Activated CD4-positive, alpha-beta T cell treated with anti-CD3 and anti-CD28 coated beads, Interleukin-2, amount 10 ng/mL, durations not matched to agents 7 days and 5 days (primary cell): ENCODE measurements at places on chromosomes 3 and 15. TPM values are rescaled to one million over a fixed set of nuclear protein-coding genes. Genes with fewer than 3 reads are reported as not detected.

- H3K36me3 ChIP-seq, result no peaks in the 10 kb centered on the region
- H3K4me1 ChIP-seq, result no peaks in the 10 kb centered on the region
- DNase-seq, result no peak
- H3K27me3 ChIP-seq, result no peaks in the 10 kb centered on the region
- H3K27ac ChIP-seq, result no peak overlapping the region
Measured at GRCh38 chr3:140448001-140448400, 229.9 kb upstream of the TRIM42 start.

Gene XIRP1
- not detected for total RNA-seq

DNA sequence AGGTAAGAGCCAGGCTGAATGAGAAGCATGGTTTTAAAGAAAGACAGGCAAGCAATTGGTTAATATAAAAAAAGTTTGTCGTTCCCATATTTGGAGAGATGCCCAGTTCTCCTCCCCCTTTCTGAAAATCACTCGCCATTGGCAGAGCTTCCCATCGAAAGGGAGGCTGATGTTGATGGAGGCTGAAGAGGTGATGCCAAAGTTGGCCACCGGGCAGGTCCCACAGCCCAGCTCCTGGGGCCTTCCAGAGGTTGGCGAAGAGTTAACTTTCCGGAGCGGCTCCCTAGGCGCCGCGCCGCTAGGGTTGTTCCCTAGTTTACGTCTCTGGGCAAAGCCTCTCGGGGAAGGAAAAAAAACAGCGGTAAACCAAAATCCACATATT, 793 bp downstream of the PCOLCE2 start:
- no peak for DNase-seq
- no peaks in the 10 kb centered on the region for H3K36me3 ChIP-seq
- peaks cover 62% of the 10 kb centered on the region for H3K27me3 ChIP-seq
- no peak overlapping the region for H3K27ac ChIP-seq
- H3K4me3 ChIP-seq, result peak overlapping the region; percentile 47

GRCh38 chr3:10136426-10137005, 5.1 kb upstream of the VHL start:
- peaks cover 7% of the 10 kb centered on the region for H3K36me3 ChIP-seq
- peaks cover 16% of the 10 kb centered on the region for H3K4me1 ChIP-seq
- DNase-seq, result no peak
- peaks cover 2% of the 10 kb centered on the region for H3K27me3 ChIP-seq

Gene PLCD1
- total RNA-seq, result 18.3 TPM

- H3K27ac ChIP-seq, result no peak overlapping the region
- H3K4me3 ChIP-seq, result no peak overlapping the region
- H3K36me3 ChIP-seq, result no peaks in the 10 kb centered on the region
- no peaks in the 10 kb centered on the region for H3K27me3 ChIP-seq
- no peak for DNase-seq
Measured at GRCh38 chr3:197908957-197909701, 40.9 kb upstream of the RPL35A start.

DNA sequence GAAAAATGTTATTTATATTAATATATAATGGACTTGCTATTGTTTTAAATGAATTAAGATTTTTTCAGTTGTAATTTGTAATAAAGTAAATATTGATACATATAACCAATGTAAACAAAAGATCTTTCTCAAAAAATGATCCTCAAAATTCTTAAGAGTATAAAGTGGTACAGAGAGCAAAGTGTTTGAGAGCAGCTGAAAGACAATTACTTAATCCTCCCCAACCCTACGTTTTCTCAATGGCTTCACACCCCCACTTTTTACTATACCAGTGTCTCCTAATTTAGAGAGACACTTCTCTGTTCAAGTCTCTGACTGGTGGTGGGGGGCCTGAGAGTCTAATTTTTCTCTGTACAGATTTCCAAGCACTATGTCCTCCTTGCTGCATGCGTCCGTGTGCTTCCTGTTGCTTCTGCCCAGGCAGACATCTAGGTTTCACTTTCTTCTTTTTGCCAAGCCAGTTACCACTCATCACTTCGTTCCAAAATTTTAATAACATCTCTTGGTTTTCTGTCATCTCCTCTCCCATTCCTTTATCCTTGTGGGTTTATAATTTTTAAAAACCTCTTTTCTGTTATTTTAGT, 276.3 kb upstream of the DNAJC19 start:
- H3K4me1 ChIP-seq, result peaks cover 5% of the 10 kb centered on the region
- peaks cover 3% of the 10 kb centered on the region for H3K27me3 ChIP-seq
- H3K27ac ChIP-seq, result peak overlapping the region; percentile 66
- no peak for DNase-seq
- peak overlapping the region; percentile 66 for H3K4me3 ChIP-seq
- no peaks in the 10 kb centered on the region for H3K36me3 ChIP-seq

DNA sequence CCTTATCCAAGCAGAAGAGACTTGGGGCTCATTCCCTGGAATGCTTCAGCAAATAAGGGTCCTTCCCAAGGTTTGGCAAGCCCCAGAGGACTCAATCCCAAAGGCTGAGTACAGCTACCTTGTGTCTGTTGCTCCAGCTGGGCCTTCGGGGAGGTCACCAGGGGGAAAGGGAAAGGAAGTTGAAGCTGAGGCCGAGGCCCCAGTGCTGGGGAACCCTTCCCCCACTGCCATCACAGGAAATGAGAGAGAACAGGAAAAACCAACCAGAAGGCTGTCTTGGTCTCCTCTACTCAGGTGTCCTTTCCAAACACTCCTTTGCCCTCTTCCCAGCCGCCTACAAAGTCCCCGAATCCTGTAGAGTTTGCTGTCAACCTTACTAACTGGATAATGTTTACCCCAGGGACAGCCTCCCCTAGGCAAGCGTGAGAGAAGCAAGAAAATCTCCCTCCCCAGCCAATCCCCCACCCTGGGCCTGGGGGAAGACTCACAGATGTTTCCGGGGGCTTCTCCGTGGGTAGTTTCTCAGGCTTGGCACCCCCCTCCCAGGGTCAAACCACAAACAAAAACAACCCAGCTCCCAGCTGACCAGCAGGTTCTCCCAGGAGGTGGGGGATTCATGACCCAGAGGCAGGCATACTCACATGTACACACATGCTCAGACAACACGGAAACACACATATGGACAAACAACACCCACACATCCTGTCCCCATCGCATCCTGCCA, 5.5 kb downstream of the CSRNP1 start:
- H3K27me3 ChIP-seq, result no peaks in the 10 kb centered on the region
- peak overlapping the region; percentile 97 for H3K27ac ChIP-seq
- peak overlapping the region; percentile 79 for H3K4me3 ChIP-seq
- peaks cover 41% of the 10 kb centered on the region for H3K36me3 ChIP-seq
- DNase-seq, result peak; percentile 67

DNA sequence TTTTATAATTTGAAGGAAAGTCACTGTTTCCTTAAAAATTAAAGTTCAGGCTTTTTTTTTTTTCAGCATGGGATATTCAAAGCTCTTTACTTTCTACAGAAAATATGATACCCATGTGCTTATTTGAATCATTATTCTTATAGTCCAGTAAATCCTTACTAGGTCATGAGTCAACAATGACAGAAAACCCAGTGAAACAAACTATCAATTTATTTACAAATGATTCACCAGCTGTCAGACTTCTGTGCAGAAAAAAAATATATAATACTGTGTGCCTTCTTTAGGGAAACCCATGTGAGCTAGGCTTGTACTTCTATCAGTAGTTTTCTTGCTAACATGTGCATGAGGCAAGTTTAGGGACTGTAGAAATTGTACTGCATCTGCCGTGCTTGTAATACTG, 1.2 kb downstream of the ACP3 start:
- H3K4me1 ChIP-seq, result peaks cover 2% of the 10 kb centered on the region
- no peak overlapping the region for H3K4me3 ChIP-seq
- H3K36me3 ChIP-seq, result no peaks in the 10 kb centered on the region
- H3K27me3 ChIP-seq, result peaks cover 7% of the 10 kb centered on the region
- H3K27ac ChIP-seq, result no peak overlapping the region
- no peak for DNase-seq

- DNase-seq, result peak; percentile 58
- no peak overlapping the region for H3K4me3 ChIP-seq
- peaks cover 18% of the 10 kb centered on the region for H3K36me3 ChIP-seq
- H3K27me3 ChIP-seq, result no peaks in the 10 kb centered on the region
- peak overlapping the region; percentile 72 for H3K27ac ChIP-seq
Measured at GRCh38 chr15:40776537-40777141, 6.9 kb downstream of the C15orf62 start.

Gene ENTPD3
- not detected for total RNA-seq

- H3K36me3 ChIP-seq, result peaks cover 42% of the 10 kb centered on the region
- no peak for DNase-seq
- no peak overlapping the region for H3K27ac ChIP-seq
Measured at GRCh38 chr3:88137836-88138235, 11.9 kb upstream of the C3orf38 start.

Gene DPPA2
- total RNA-seq, result not detected

- no peak overlapping the region for H3K27ac ChIP-seq
- H3K27me3 ChIP-seq, result no peaks in the 10 kb centered on the region
- no peaks in the 10 kb centered on the region for H3K36me3 ChIP-seq
- no peak overlapping the region for H3K4me3 ChIP-seq
Measured at GRCh38 chr3:148318240-148318639, 379.5 kb upstream of the AGTR1 start.

Gene ZNF662
- total RNA-seq, result 0.22 TPM
